GM12878 (cell line): ENCODE measurements at places on chromosomes 3 and 15. TPM values are rescaled to one million over a fixed set of nuclear protein-coding genes. Genes with fewer than 3 reads are reported as not detected.
A peak's percentile ranks its signal among the peaks of the same experiment; 100 is the strongest.

CADPS gene
- not detected in 2 replicates for polyA plus RNA-seq

NR2C2 gene
- 5.3 and 7.3 TPM in 2 replicates for polyA plus RNA-seq

DNA sequence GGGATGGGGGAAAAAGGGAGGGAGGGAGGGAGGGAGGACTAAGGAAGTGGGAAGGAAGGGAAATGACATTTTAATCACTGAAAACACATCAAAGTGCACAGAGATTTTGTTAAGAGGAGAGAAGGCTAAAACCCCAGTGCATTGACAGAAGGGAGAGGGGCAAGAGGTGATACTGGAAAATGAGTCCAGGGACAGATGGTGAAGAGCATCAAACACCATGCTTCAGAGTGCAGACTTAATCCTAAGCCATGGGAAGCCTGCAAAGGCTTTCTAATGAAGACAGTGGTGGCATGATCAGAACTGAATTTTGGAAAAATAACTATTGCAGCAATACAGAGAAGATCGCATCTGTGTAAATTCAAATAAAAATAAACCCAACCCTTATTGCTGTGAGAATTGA, 41.8 kb downstream of the HGD start:
- no peaks in the 10 kb centered on the region for H3K4me1 ChIP-seq
- no peaks in the 10 kb centered on the region for H3K27me3 ChIP-seq
- H3K36me3 ChIP-seq: no peaks in the 10 kb centered on the region
- no peak for DNase-seq
- no peak overlapping the region for H3K4me3 ChIP-seq

DNA sequence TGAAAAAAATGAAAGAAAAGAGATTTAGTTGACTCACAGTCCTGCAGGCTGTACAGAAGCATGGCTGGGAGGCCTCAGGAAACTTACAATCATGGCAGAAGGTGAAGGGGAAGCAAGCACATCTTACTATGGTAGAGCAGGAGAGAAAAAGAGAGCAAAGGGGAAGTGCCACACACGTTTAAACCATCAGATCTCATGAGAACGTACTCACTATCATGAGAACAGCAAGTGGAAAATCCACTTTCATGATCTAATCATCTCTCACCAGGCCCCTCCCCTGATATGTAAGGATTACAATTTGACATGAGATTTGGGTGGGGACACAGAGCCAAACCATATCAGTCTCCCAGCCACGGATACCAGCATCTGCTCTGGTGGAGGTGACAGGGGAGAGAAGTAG, 50.8 kb upstream of the CPOX start:
- DNase-seq: no peak
- no peaks in the 10 kb centered on the region for H3K36me3 ChIP-seq
- no peak overlapping the region; the same call in 1 of the 2 replicates for H3K27ac ChIP-seq
- H3K4me3 ChIP-seq: no peak overlapping the region
- H3K27me3 ChIP-seq: no peaks in the 10 kb centered on the region

- no peak overlapping the region for H3K4me3 ChIP-seq
- no peak overlapping the region for H3K27ac ChIP-seq
- H3K4me1 ChIP-seq: peaks cover 7% of the 10 kb centered on the region; the same call in 1 of the 2 replicates
These were observed 5.0 kb downstream of the NUDT16 start for GRCh38 chr3:131386429-131387165.

GRCh38 chr3:147640781-147641180, 231.6 kb downstream of the ZIC1 start:
- H3K4me3 ChIP-seq: no peak overlapping the region
- no peaks in the 10 kb centered on the region for H3K4me1 ChIP-seq
- H3K27ac ChIP-seq: no peak overlapping the region
- H3K36me3 ChIP-seq: no peaks in the 10 kb centered on the region
- DNase-seq: no peak

DNA sequence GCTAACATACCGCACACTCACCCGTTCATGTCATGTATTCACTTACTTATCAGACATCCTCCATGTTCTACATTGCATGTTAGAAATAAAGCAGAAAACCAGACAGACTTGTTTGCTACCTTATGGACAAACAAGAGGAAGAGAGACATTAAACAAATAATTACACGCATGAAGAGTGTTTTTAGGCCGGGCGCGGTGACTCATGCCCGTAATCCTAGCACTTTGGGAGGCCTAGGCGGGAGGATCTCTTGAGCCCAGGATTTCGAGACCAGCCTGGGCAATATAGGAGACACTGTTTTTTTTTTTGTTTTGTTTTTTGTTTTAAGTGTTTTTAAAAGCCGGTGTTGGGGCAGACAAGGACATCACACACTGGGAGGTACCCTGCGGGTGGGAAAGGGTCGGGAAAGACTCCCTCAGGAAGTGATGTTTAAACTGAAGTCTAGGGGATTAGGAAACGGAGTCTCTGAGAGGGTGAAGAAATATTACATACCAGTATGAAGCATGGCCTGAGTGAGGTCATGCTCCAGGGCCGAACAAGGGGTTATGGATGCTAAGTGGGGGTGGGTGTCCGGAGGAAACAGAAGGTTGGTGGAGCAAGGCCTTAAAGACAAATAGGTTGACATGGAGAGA, 2.1 kb upstream of the USP3 start:
- H3K27ac ChIP-seq: peak overlapping the region; percentile 100
- H3K4me1 ChIP-seq: peaks cover 47% of the 10 kb centered on the region
- no peaks in the 10 kb centered on the region for H3K27me3 ChIP-seq
- H3K4me3 ChIP-seq: peak overlapping the region; percentile 41; the same call in 1 of the 2 replicates

DNA sequence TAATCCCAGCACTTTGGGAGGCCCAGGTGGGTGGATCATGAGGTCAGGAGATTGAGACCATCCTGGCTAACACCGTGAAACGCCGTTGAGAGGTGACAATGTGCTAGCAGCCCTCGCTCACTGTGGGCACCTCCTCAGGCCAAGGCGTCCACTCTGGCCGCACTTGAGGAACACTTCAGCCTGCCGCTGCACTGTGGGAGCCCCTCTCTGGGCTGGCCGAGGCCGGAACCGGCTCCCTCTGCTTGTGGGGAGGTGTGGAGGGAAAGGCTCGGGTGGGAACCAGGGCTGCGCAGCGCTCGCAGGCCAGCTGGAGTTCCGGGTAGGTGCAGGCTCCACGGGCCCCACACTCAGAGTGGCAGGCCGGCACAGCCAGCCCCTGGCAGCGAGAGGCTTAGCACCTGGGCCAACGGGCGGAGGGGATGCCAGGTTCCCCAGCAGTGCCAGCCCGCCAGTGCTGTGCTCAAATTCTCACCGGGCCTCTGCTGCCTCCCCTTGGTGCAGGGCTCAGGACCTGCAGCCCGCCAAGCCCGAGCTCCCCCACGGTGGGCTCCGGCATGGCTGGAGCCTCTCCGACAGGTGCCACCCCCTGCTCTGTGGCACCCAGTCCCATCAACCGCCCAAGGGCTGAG, 253.6 kb downstream of the CNTN4 start:
- H3K27ac ChIP-seq: no peak overlapping the region
- DNase-seq: no peak
- H3K27me3 ChIP-seq: no peaks in the 10 kb centered on the region
- H3K36me3 ChIP-seq: no peaks in the 10 kb centered on the region

DNA sequence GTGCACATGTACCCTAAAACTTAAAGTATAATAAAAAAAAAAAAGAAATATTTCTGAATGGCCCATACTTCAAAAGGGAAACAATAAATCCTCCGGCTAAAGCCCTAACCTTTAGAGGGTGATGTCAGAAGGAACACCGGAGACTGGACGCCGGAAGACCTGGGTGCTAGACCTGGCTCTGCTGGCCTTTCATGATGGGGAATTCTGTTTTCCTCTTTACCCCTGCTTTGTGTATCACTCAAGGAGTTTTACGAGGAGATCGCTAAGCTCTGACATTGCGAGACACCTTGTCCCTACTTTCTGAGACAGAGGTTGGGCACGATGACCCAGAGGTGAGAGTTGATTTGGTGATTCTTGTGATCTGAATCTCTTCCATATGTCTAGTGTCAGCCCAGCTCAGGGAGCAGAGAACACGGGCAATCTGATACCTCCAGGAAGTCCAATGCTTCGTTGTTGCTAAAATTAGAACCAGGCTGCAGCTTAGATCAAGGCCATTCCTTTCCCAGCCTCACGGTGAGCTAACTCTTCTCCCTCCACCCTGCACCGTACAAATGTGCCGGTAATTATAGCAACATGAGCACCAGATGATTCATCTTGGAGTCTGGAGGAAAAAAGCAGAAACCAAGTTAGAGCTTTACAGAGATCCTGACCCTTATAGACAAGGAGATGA, 42.0 kb upstream of the CFAP161 start:
- no peaks in the 10 kb centered on the region for H3K4me1 ChIP-seq
- H3K27ac ChIP-seq: no peak overlapping the region
- no peak for DNase-seq
- no peaks in the 10 kb centered on the region; the same call in none of the 2 replicates for H3K27me3 ChIP-seq

GRCh38 chr3:9500108-9501050, 53.2 kb downstream of the LHFPL4 start:
- no peak overlapping the region for H3K27ac ChIP-seq
- H3K36me3 ChIP-seq: no peaks in the 10 kb centered on the region
- H3K27me3 ChIP-seq: peaks cover 1% of the 10 kb centered on the region
- no peak overlapping the region for H3K4me3 ChIP-seq
- DNase-seq: no peak

- no peaks in the 10 kb centered on the region for H3K36me3 ChIP-seq
- H3K4me3 ChIP-seq: 0 out of 2 replicates have a peak overlapping the region, but pooled peaks have one; percentile 36
- no peak for DNase-seq
- no peak overlapping the region for H3K27ac ChIP-seq
- no peaks in the 10 kb centered on the region for H3K27me3 ChIP-seq
These were observed 844 bp downstream of the NR2F2 start for GRCh38 chr15:96331144-96331944.

DNA sequence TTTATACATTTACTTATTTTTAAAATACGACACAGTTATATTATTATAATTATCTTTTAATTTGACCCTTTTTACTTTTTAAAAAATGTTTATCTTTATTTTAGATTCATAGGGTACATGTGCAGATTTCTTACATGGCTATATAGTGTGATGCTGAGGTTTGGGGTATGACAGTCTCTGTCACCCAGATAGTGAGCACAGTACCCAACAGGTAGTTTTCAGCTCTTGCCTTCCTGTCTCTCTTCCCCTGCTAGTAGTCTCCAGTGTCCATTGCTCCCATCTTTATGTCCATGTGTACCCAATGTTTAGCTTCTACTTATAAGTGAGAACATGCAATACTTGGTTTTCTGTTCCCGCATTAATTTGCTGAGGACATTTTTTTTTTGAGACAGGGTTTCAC, 21.8 kb upstream of the KCNMB2 start:
- H3K36me3 ChIP-seq: no peaks in the 10 kb centered on the region
- no peaks in the 10 kb centered on the region for H3K27me3 ChIP-seq
- no peak for DNase-seq
- peaks cover 59% of the 10 kb centered on the region for H3K4me1 ChIP-seq

DNA sequence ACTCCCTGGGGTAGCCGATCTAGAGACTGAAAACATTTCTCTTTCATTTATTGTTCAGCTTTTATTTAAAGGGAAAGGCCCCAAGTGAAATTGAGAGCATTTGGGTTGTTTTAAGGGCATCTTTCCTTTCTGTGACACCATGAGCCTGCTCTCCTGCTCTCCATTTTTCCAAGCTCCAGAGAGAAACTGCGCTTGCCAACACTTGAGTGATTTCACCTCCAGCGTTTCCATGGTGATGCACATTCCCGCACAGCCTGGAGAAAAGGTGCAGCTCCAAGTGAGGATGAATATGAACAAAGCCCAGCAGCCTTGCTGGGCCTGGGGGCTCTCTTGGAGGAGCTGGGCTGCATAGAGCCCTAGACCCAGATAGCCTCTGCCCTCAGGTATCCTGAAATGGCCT, 159.2 kb upstream of the PPP2R3A start:
- no peak for DNase-seq
- H3K4me3 ChIP-seq: no peak overlapping the region
- no peaks in the 10 kb centered on the region; the same call in 1 of the 2 replicates for H3K27me3 ChIP-seq
- H3K4me1 ChIP-seq: no peaks in the 10 kb centered on the region
- H3K36me3 ChIP-seq: no peaks in the 10 kb centered on the region
- H3K27ac ChIP-seq: no peak overlapping the region
